CD8-positive, alpha-beta T cell (primary cell): ENCODE measurements at places on chromosomes 4 and X. TPM values are rescaled to one million over a fixed set of nuclear protein-coding genes. Genes with fewer than 3 reads are reported as not detected.

GRCh38 chr4:113869743-113870375 lies 108.3 kb upstream of the CAMK2D start:
- peak; percentile 9 for DNase-seq

GRCh38 chr4:173565281-173565680 lies 35.3 kb upstream of the HAND2 start:
- DNase-seq = no peak

- no peak for DNase-seq
These were observed 33.5 kb upstream of the PRRG1 start for GRCh38 chrX:37315511-37316248.

DNA sequence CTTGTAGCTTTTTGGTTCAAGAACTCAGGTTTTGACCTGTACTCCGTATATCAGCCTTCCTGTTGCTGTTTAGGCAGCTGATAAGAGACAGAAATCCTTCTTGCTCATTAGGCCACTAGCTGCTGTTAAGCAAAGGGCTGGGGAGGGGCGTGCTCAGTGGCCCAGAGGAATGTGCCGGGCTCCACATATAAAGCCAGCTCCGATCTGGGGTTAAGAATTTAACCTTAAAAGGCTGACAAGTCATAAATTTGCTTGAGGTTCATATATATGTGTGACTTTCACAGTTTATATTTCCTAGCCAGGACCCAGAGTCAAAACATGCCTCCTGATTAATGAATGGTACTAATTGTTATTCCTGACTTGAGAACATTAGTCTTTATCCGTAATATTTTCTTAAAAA lies 15.3 kb downstream of the GPC3 start:
- no peak for DNase-seq

- DNase-seq = no peak
These were observed 600.0 kb downstream of the BCOR start for GRCh38 chrX:39497702-39498265.

DNA sequence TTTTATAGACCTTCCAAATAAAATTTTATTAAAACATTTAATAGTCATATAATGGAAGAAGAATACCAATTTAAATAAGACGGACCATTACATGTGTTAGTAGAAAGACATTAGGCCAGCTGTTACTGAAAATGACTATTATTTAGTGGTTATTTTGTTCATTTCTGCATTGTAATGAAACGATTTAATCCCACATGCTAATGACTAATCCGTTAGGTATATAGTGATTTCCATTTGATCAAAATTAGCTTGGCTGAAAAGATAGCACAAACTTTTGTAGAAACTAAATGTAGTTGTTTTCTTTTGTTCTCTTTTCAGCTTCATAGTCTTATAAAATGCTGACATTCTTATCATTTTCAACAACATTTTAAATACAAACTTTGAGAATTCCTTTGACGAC lies 556.1 kb upstream of the TENM3 start:
- no peak for DNase-seq

DNA sequence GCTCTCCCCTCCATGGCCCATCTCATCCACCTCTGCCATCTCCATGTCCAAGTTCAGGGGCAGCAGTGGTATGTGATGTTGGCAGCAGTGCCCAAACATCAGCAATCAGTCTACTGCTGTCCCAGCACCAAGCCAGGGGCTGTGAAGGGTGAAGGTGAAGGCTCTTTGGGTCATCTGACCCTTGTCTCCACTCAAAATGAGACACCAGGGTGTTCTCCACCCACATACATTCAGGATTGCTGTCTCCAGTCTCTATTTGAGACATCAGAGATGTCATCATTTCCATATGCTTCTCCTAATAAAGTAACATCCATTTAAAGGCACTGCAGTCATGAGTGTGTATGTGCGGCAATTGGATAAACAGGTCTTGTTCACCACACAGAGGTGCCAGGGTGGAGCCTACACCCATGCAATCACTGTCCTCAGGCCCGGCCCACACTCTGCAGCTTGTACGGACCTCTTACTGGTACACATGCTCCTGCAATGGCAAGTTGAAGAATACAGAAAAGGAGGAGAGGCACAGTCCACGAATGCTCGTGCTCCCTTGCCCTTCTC lies 22.2 kb downstream of the MAML3 start:
- DNase-seq = no peak

- DNase-seq = no peak
These were observed 216.7 kb downstream of the HS6ST2 start for GRCh38 chrX:132741689-132742088.

- DNase-seq = no peak
These were observed 13.5 kb downstream of the ASB11 start for GRCh38 chrX:15301924-15302323.

- DNase-seq = no peak
These were observed 1492.2 kb upstream of the TENM3 start for GRCh38 chr4:180751009-180751408.

DNA sequence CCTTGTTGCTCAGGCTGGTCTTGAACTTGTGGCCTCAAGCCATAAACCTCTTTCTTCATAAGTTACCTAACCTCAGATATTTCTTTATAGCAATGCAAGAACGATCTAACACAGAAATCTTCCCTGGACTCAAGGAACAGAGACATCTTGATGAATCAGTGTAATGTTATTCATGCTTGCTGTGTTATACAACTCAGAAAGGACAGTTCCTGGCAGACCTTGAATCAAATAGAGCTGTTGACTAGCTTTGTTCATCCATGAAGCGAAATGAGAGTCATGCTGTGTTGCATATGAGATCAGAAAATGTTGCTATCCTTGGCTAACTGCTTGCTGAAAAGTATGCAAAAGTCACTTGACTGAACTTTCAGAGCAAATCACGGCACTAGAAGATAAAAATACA lies 72.6 kb upstream of the ARHGAP24 start:
- no peak for DNase-seq

GRCh38 chr4:105129286-105130040 lies 17.2 kb upstream of the TET2 start:
- no peak for DNase-seq

SMPX gene
- total RNA-seq = not detected
